NCI-H1092 (cell line): ENCODE measurements at places on chromosomes 6 and 20.

DNA sequence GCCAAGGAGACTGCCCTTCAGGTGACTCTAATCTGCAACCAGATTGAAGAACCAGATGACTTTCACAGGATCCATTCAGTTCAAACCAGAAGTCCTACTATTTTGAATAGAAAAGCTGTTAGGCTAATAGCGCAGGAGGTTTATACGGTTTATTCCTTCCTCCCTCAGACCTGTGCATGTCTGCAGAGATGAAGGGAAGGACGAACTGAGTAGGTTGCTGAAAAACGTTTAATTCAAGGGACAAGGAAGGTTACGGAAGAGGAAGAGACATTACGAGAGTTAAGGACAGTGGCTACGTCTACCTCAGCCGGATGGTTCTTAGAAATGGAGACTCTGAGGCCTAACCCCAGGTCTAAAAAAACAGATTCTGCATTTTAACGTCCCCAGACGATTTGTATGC is 978 bp downstream of the AURKA start:
- no peak for DNase-seq

- DNase-seq = no peak
These were observed 18.7 kb downstream of the HCK start for GRCh38 chr20:32070690-32071213.

- no peak for DNase-seq
These were observed 34.4 kb downstream of the NFATC2 start for GRCh38 chr20:51508158-51508557.

GRCh38 chr6:159430323-159430722 is 261.1 kb downstream of the FNDC1 start:
- no peak for DNase-seq

DNA sequence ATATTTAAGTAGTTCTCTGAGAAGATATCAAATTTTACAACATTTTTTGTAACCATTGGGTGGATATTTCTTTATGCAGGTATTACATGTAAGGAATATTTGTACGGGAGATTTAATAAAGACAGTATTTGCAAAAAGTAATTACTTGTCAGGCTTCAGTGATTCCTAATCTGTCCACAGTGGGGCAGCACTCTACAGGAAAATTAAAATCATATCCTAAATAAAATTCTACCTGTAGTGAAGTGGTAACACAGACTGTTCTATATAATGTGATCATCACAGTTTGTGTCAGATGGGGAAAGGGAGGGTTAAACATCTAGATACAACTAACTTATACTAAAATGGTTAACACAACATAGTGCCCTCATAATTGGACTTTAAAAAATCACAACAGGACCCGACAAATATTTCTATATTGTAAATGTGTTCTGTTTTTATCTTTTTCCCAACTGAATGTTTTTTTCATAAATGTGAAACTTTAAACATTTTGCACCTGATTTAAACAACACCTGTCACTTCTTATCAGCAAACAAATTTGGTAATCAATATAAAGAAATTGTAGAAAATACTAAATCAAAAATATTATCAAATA is 145.6 kb upstream of the MANEA start:
- no peak for DNase-seq

DNA sequence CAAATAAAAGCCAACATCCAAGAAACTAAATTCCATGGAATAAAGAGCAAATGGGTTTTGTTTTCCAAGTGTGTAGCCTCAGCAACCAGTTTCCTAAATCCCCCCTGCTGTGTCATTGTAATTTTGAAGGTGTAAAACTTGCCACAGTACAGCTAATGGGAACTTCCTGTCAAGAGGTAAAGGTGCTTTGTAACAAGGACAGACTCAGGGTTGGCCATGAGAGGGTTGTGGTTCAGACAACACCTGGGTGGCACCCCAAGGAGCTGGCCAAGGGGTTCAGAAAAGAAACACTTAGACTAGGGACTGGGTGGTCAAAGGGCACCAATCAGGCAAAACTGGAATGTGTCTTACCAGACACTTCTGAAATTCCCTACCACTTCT is 52.4 kb upstream of the LYRM2 start:
- no peak for DNase-seq

GRCh38 chr20:3364323-3365013 is 43.0 kb downstream of the DNAAF9 start:
- no peak for DNase-seq

DNA sequence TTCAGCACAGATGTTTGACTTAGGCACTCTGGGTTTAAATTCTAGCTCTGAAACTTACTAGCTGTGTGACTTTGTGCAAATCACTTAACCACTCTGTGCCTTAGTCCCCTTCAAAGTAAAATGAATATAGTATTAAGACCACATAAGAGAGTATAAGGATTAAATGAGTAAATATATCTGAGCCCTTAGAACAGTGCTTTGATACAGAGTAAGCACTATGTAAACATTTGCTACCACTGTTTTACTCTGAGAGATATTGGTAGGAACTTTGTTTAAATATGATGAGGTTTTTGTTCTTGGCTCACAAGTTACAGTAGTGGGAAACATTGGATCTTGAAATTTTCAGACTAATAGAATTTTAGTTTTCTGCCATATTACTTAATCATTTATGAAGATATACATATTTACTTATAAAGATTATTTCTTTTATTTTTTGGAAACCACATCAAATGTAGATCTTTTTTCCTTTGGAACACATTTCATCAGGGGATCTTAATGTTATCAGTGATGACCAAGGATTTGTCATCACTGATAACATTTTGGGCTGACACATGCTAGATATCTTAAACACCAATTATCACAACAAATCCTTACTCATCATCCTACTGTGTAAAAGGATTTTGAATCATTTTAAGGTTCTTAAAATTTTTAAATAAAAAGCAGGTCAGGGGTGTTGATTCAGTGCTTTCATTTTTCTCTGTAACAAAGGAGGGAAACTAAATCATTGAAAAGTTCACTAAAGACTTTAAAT is 226.2 kb downstream of the EYA4 start:
- no peak for DNase-seq

DNA sequence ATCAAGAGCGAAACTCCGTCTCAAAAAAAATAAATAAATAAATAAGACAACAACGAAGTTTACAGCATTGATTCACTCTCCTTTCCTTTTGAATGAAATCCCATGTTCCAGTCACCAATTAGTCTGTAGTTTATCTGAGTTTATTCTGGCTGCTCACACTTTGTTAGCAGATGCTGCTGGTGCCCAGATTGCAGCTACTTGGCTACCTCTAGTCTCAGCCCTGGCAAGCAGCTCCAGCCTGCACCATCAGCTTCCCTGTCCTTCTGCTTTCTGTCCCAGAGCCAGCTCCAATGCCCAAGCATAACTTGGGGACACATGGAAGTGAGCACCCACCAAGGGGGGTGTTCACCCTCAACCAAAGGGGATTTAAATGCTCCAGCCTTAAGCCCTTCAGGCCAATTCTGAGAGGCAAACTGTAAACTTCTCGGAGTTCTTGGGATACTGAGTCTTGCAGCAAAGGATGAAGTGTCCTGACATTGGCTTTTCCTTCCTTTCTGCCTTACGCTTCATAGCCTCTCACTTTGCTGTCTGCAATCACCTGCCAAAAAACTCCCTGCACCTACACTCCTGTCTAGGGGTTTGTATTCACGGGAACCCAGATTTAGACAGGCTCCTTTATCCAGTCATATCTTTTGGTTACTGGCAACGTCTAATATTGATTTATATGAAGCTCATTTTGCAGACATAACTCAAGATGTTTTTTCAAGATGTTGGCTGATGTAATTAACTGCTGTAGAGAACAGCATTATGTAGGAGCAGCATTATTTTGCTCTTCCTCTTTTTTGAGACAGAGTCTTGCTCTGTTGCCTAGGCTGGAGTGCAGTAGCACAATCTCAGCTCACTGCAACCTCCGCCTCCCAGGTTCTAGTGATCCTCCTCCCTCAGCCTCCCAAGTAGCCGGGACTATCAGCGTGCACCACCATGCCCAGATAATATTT is 9.8 kb upstream of the TASP1 start:
- DNase-seq = no peak

- no peak for DNase-seq
These were observed 11.5 kb downstream of the PYGB start for GRCh38 chr20:25259358-25259757.

GRCh38 chr6:116450769-116451740 is 10.1 kb upstream of the CALHM6 start:
- DNase-seq = no peak
